ENCODE measurements at places on chromosomes 11 and 22.
A peak's percentile ranks its signal among the peaks of the same experiment; 100 is the strongest.

- DNase-seq: no peak
These were observed 725 bp downstream of the KDM2A start for GRCh38 chr11:67119585-67120391.

DNA sequence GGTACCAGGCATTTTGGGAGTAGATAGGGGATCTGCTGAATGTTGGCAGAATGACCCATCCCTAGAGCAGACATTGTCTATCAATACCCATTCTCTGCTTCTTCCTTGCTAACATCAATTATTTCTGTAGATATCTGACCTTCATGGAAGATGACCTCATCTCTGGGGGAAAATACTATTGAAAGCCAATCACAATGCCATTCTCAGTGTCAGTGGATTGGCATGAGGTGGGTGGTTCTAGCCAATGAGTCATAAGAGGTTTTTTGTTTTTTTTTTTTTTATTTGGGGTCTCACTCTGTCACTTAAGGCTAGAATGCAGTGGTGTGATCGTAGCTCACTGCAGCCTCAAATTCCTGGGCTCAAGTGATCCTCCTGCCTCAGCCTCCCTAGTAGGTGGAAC lies 42.5 kb downstream of the SNX19 start:
- no peak for DNase-seq

- DNase-seq: no peak
These were observed 124.0 kb downstream of the ETS1 start for GRCh38 chr11:128463371-128463829.

GRCh38 chr11:33692013-33692504 lies 8.6 kb downstream of the C11orf91 start:
- peak; percentile 86 for DNase-seq

DNA sequence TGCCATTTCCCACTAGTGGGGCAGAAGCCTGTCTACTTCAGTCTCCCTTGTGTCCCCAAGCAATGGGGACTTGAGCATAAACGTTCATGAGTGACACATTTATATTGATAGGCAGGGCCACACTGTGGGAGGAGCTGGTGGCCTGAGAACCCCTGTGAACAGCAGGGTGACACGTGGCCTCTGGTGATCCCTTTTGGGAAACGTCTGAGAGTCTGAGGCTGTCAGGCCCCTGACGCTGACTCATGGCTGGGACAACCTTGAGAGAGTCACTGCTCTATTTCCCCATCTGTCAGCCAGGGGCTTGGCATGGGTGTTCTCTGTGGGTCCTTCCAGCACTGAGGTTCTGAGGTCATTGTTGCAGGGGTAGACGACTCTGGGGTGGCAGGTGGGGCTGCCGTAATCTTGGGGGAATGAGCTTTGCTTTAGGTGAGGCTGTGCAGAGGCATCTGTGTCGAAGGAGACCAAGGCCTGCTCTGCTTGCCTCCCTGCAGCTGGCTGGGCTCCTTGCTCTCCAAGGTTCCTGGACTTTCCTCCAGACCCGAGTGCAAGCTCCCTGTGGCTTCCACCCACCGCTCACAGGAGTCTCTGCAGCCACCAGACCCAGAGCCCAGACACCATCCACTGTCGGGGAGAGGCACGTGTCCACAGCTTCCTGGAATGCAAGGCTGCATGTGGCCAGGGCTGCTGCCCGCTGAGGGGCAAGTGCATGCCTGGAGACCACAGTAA lies 54.7 kb downstream of the SMIM38 start:
- no peak for DNase-seq

DNA sequence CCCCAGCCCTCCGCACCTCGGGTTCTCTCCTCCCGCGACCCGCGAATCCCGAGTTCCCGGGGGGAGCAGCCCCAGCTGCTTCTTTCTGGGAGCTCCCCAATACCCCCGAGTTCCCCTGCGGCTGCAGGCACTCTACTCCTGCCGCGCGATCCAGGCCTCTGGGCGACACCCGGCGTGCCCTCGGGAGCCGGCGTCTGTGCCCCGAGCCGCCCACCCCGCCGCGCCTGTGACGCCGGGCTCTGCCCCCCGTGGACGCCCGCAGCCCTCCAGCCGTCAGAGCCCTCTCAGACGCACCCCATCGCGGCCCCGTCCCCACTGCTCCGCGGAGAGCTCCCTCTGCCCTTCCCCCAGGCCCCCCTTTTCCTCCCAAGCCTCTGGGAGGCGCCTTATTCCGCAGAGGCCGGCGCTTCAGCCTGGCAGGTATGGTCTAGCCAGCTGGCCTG lies 422 bp downstream of the GLB1L2 start:
- DNase-seq: no peak

GRCh38 chr11:1952806-1953482 lies 5.8 kb downstream of the MRPL23 start:
- DNase-seq: no peak

- DNase-seq: no peak
These were observed 198.4 kb upstream of the SESN3 start for GRCh38 chr11:95429376-95429907.

DNA sequence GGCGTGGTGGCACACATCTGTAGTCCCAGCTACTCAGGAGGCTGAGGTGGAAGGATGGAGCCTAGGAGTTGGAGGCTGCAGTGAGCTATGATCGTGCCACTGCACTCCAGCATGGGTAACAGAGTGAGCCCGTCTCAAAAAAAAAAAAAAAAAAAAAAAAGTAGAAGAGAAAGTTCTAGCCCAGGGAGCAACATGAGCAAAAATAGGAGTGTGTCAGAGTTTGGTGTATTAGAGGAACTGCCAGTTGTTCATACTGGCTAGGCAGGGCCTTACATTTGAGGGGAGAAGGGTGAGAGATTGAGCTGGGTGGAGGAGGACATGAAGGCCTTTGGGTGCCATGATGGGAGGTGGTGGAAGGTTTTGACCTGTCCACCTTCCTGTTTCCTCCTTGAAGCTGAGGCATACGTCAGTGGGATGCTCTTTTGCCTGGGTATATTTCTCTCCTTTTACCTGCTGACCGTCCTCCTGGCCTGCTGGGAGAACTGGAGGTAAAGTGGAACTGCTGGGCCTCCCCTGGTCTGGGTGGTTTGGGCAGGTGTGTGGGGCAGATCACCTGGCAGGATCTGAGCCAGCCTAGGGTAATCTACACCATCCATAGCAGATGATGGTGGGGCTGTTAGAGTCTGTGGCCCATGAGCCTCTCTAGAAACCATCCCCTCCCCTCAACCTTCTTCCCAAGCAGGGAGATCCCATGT lies 7.3 kb downstream of the SIDT2 start:
- DNase-seq: no peak

- peak; percentile 17 for DNase-seq
These were observed at the start of gene HTATIP2 for GRCh38 chr11:20363500-20364340. HTATIP2 (plus strand) TSS chr11:20363714; CDS start chr11:20364238, 524 bp downstream.

GRCh38 chr22:19434401-19434800 lies 2.1 kb downstream of the MRPL40 start:
- no peak for DNase-seq

DNA sequence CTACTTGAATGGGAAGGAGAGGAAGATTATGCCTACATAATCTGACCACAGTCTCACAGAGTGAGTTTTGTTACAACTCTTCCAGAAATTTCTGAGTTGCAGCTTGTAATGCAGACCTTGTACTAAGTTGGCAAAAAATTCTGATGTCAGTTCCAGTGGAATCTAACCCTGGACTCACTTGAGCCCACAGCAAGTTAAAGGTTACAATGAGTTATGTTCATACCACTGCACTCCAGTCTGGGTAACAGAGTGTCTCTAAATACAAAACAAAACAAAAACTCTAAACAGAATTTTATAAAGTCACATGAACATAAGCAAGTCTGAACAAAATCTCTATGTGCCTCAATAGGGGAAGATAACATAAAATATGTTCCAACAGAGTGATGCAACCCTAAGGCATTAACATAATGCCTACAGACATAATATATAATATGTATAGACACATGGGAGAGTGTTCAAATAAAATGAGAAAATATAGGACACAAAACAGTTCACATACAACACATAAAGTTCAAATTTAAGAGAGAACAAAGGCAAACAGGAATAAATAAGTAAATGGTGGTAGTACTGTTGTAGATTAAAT lies 1.1 kb downstream of the GLYAT start:
- DNase-seq: no peak

DNA sequence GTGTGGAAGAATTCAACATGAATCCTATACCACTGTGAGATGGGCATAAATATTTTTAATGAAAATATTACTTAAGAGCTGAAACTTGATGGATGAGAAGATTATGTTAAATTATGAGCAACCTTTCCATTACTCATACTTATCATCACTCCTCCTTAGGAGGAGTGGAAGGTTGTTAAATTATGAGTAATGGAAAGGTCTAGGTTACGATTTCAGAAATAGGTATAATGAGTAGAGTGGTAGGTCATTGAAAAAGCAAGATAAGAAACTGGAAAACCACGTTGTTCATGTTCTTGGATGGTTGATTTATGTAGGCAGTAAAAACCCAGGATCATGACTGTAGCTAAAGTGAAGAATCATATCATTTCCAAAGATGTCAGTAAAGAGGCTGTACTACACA lies 973.2 kb upstream of the RAG2 start:
- no peak for DNase-seq

- DNase-seq: no peak
These were observed 7.5 kb downstream of the ASCC2 start for GRCh38 chr22:29830585-29830984.

DNA sequence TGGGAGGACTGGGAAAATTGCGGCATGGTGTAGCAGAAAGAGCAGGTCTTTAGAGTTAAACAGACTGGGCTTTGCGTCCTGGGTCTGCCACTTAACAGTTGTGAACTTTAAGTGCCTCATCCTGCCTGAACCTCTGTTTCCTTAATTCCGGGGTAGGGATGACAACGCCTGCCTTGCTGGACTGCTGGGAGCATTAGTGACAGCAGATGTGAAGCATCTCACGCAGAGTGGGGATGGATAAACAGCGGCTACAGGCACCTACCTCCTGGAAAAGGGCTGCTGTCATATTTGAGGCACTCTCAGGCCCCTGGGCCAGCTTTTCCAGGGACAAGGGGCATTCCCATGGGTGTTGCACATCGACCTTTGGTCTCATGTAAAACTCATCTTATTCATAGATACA lies 572.2 kb downstream of the TBC1D22A start:
- no peak for DNase-seq

GRCh38 chr22:49017482-49018329 lies 810.0 kb downstream of the BRD1 start:
- DNase-seq: no peak

Data from NCI-H1092 (cell line).